Left ventricle myocardium inferior (tissue), 1 donor: ENCODE measurements at places on chromosomes 2 and 18.

DNA sequence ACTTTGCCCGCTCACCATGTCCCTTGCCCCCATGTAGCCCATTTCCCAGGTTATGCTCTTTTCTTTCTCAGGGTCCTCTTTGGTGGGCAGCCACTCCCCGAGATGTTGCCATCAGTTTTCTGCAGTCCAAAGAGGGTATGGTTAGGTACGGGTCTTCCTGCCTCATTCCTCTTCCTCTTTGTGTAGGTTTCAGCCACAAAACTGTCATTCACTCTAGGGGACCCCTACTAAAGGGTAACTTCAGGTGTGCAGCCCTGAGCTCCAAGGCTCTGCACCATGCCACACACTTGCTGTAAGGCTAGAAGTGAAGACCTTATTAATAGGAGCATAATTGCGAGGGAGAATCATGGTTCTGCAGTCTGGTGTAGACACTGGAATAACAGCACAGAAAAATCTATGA lies 99.8 kb upstream of the ZNF397 start:
- DNase-seq = no peak

DNA sequence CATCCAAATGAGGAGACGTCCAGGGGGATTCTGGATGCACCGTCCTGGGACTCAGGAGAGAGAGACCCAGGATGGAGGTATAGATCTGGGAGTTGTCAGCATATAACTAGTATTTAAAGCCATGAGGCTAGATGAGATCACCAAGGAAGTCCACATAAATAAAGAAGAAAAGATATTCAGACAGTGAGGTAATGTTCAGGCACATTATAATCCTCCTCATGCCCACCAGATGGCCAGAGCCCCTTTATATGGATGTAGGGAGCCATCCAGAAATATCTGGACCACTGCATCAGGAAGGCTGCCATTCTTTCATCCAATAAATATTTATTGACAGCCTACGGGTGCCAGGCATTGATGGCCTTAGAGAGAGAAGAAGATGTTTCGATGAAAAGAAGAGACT lies 21.2 kb upstream of the NCKAP5 start:
- no peak for DNase-seq

- DNase-seq = no peak
Observed at GRCh38 chr2:217271813-217272212, 411.9 kb upstream of the TNP1 start.

- DNase-seq = no peak
Observed at GRCh38 chr2:21332993-21333625, 209.3 kb downstream of the TDRD15 start.

GRCh38 chr2:25521126-25521525 lies 152.3 kb downstream of the DTNB start:
- no peak for DNase-seq

DNA sequence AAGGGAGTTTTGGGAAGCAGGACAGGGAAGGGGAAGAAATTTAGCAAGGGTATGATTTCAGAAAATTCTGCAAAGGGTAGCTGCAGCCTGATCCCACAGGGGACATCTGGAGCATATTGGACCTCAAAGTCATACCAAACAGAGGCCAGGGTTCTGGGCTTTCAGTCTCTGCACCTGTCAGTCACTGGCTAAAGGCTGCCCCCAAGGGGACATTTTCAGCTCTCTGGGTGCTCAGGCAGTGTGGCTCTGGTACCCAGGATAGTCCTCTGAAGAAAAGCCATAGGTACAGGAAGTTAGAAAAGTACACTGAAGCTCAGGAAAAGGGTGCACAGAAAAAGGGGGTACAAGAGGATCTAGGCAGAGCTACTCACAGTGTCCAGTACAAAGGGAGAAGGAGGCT lies 149.2 kb downstream of the INSIG2 start:
- no peak for DNase-seq

GRCh38 chr2:38251940-38252339 lies 125.1 kb downstream of the ATL2 start:
- no peak for DNase-seq

GRCh38 chr2:202009581-202009980 lies 24.1 kb upstream of the FZD7 start:
- no peak for DNase-seq

- DNase-seq = no peak
Observed at GRCh38 chr2:18238209-18238608, 322.2 kb downstream of the RDH14 start.

DNA sequence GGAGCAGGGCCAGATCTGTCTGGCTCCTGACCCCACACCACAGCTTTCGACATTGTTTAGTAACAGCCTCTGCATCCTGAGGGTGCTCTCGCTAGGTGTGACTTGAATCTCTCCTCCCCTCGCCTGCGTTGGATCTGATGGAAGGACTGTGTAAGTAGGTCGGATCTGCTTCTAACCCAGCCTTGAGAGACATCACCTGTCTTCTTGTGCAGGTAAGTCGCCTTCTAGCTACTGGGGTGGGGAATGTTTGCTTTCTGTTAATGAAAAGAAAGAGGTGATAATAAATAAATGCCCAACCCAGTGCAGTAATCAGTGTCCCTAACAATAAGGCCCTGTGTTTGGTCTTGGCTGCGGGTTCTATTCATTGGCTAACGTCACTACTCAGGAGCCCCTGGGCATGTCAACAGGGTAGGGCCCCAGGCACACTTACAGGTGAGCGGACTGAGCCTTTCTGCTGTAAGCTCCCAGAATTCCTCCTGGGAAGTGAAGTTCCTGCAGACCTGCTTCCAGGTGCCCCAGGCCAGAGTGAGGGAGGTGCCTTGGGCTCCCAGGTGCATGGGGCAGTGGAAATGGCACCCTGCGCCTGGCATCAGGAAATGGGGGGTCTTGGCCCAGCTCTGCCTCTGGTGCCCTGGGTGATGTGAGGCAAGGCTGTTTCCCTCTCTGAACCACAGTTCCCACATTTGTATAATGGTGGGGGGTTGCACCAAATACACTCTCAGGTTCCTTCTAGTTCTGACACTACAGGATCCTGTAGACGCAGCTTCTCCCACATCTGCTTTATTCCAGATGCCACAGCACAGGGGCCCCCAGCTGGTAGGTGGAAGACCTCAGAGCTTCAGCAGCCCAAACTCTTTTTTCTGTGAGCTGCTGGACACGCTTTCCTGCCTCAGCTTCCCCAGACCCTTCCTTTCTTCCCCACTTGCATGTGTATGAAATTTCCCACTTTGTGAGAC lies 11.2 kb upstream of the FOSL2 start:
- no peak for DNase-seq
